Left lung (tissue), 14 donors: ENCODE measurements at places on chromosomes 6 and 20. TPM values are rescaled to one million over a fixed set of nuclear protein-coding genes. Genes with fewer than 3 reads are reported as not detected.
A peak's percentile ranks its signal among the peaks of the same experiment; 100 is the strongest.

The CTCFL gene
- 0.39 TPM for polyA plus RNA-seq

GRCh38 chr6:36659271-36659670, 19.2 kb upstream of the CDKN1A start:
- no peaks in the 10 kb centered on the region for H3K4me1 ChIP-seq
- no peak overlapping the region for H3K27ac ChIP-seq
- no peak for DNase-seq
- H3K36me3 ChIP-seq = no peaks in the 10 kb centered on the region
- H3K4me3 ChIP-seq = no peak overlapping the region

The RHAG gene
- polyA plus RNA-seq = 1.9 TPM

GRCh38 chr6:11653028-11653583, 115.6 kb downstream of the TMEM170B start:
- DNase-seq = no peak
- H3K27ac ChIP-seq = no peak overlapping the region
- H3K4me1 ChIP-seq = peaks cover 28% of the 10 kb centered on the region
- no peaks in the 10 kb centered on the region for H3K27me3 ChIP-seq
- no peak overlapping the region for H3K4me3 ChIP-seq

DNA sequence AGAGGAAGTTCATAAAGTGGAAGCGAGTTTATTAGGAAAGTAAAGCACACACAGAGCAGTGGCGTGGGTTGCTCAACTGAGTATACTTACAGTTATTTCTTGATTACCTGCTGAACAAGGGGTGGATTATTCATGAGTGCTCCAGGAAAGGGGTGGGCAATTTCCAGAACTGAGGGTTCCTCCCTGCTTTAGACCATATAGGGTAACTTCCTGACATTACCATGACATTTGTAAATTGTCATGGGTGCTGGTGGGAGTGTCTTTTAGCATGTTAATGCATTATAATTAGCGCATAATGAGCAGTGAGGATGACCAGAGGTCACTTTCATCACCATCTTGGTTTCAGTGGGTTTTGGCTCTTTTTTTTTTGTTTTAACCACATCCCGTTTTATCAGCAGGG, 29.8 kb downstream of the PDYN start:
- peaks cover 29% of the 10 kb centered on the region for H3K4me1 ChIP-seq
- H3K27me3 ChIP-seq = peaks cover 31% of the 10 kb centered on the region
- no peak for DNase-seq
- no peaks in the 10 kb centered on the region for H3K36me3 ChIP-seq
- H3K27ac ChIP-seq = peak overlapping the region; percentile 84

DNA sequence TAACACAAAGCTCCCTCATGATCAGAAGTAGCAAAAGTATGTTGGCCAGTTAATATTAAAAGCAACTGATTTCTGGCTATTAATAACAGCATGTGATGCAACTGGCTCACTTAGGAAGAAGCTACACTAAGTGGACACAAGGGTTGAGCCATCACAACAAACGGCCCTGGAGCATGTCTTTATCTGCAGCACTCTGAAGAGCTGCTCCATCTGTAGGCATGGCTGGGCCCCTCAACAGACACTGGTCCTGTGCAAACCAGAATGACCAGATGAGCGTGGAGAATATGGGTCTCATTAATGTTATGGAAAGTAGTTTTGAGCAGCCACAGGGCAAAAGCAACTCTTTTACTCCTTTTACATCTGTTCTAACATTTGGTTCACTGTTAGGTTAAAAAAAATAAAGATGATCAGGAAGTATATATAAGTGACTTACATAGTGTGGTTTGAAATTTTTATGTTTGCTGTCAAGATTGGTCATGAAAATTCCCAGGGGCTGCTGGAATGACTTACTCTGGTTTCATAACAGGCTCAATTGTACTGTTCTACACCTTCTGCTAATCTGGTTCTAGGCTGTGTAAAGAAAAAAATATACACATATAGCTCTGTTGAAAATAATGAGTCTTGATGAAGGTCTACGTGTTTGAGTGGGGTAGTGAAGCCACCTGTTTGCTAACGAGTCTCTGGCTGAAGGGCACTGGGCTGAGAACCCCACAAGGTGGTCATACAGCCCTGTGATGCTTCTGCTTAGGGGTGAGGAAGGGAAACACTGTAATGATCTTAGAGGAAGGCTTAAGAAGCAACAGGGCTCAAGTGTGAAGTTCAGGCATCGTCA, 58.1 kb downstream of the INSM1 start:
- H3K4me3 ChIP-seq = no peak overlapping the region
- H3K27ac ChIP-seq = no peak overlapping the region

GRCh38 chr6:31547727-31548543, 527 bp downstream of the NFKBIL1 start:
- no peak for DNase-seq
- H3K36me3 ChIP-seq = no peaks in the 10 kb centered on the region
- H3K4me1 ChIP-seq = peaks cover 9% of the 10 kb centered on the region

- H3K36me3 ChIP-seq = no peaks in the 10 kb centered on the region
- peak within 1 kb of the TSS; percentile 43 for H3K4me3 ChIP-seq
- peaks cover 14% of the 10 kb centered on the region for H3K4me1 ChIP-seq
- H3K27me3 ChIP-seq = no peaks in the 10 kb centered on the region
- H3K27ac ChIP-seq = peak within 1 kb of the TSS; percentile 41
Measured at GRCh38 chr20:6122873-6123648, at the start of gene FERMT1. Gene FERMT1 (minus strand): TSS chr20:6123030. CDS start chr20:6119554, 3,476 bp downstream.

- H3K27ac ChIP-seq = no peak overlapping the region
- H3K4me3 ChIP-seq = no peak overlapping the region
- H3K27me3 ChIP-seq = no peaks in the 10 kb centered on the region
- H3K4me1 ChIP-seq = no peaks in the 10 kb centered on the region
- DNase-seq = no peak
- no peaks in the 10 kb centered on the region for H3K36me3 ChIP-seq
Measured at GRCh38 chr20:51037532-51038115, 14.7 kb upstream of the KCNG1 start.

The ARID1B gene
- polyA plus RNA-seq = 101 TPM

The PTCHD4 gene
- polyA plus RNA-seq = 0.40 TPM

DNA sequence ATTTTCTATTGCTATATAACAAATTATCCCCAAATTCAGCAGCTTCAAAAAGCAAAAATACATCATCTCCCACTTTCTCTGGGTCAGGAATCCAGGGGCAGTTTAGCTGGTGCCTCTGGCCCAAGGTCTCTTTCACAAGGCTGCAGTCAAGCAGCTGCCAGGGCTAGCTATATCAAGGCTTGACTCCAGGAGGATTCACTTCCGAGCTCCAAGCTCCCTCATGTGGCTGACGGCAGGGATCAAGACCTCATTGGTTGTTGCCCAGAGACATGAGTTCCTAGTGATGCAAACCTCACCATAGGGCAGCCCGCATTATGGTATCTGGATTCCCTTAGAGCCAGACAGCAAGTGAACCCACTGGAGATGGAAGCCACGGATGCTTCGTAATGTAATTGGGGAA, 1.3 kb upstream of the VNN1 start:
- H3K4me3 ChIP-seq = no peak overlapping the region
- H3K36me3 ChIP-seq = no peaks in the 10 kb centered on the region
- H3K27me3 ChIP-seq = no peaks in the 10 kb centered on the region
- H3K27ac ChIP-seq = no peak overlapping the region
- no peaks in the 10 kb centered on the region for H3K4me1 ChIP-seq

The FLRT3 gene
- 20.1 TPM for polyA plus RNA-seq

- peaks cover 21% of the 10 kb centered on the region for H3K4me1 ChIP-seq
- H3K27me3 ChIP-seq = no peaks in the 10 kb centered on the region
- no peaks in the 10 kb centered on the region for H3K36me3 ChIP-seq
- H3K27ac ChIP-seq = no peak overlapping the region
Measured at GRCh38 chr6:138594758-138595140, 95.5 kb upstream of the NHSL1 start.

DNA sequence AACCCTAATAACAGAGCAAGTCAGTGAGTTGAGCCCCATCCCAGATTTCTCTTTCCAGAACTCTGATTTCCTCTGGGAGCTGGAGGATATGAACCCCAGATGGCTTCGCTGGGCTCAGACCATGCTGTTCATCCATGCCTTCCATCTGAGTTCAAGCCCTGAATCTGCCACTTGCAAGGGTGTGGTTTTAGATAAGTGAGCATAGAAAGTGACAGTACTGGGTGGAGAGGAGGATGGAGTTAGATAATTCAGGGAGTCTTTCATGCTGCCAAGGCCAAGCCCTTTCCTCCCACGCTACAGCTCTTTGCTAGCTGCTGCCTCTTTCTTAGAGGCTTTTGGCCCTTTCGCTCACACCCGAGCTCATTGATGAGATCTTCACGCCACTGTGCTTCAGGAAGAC, 57.2 kb upstream of the MAFB start:
- no peak overlapping the region for H3K27ac ChIP-seq
- H3K27me3 ChIP-seq = no peaks in the 10 kb centered on the region
- no peaks in the 10 kb centered on the region for H3K36me3 ChIP-seq
- no peak overlapping the region for H3K4me3 ChIP-seq

The LY6G6F gene
- polyA plus RNA-seq = 1.5 TPM

The CCDC170 gene
- polyA plus RNA-seq = 2.5 TPM

GRCh38 chr20:6780433-6781190, 13.1 kb downstream of the BMP2 start:
- H3K36me3 ChIP-seq = peaks cover 10% of the 10 kb centered on the region
- peaks cover 7% of the 10 kb centered on the region for H3K4me1 ChIP-seq
- H3K27ac ChIP-seq = no peak overlapping the region
- DNase-seq = no peak
- no peaks in the 10 kb centered on the region for H3K27me3 ChIP-seq

The GGT7 gene
- 34.4 TPM for polyA plus RNA-seq

DNA sequence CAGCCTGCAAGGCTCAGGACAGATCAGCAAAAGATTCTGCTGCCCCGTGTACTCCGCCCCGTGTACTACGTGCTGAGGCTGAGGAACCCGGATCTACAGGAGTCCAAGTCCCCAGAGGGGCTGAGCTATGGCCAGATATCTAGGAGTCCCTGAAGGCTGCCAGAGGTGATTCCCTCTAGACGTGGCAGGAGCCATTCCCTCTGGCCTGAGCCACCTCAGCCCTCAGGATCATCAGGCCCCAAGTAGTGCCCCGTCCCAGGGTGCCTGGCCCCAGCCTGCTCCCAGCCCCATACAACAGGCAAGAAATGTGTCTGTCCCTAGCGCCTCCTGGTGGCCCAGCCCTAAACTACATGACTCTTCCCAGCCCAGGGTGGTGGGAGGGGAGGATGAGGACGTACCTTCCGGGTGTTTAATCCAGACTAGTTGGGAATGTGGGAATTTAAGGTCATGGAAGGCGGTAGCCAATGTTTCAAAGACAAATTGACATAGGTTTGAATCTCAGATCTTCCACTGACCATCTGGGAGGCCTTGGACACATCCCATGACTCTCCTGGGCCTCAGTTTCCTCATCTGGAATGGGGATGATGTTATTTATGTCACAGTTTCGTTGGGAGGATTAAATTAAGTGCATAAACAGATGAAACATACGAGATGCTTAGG, 49.4 kb upstream of the PTPN1 start:
- H3K4me1 ChIP-seq = peaks cover 55% of the 10 kb centered on the region
- H3K27me3 ChIP-seq = no peaks in the 10 kb centered on the region
- H3K4me3 ChIP-seq = no peak overlapping the region
- peak; percentile 89 for DNase-seq
- peak overlapping the region; percentile 37 for H3K27ac ChIP-seq

The HMGN3 gene
- polyA plus RNA-seq = 257 TPM

The CABLES2 gene
- 16.7 TPM for polyA plus RNA-seq

The ADGRF1 gene
- 0.32 TPM for polyA plus RNA-seq

- no peaks in the 10 kb centered on the region for H3K36me3 ChIP-seq
- H3K4me3 ChIP-seq = no peak overlapping the region
- no peaks in the 10 kb centered on the region for H3K4me1 ChIP-seq
Measured at GRCh38 chr20:60900618-60901017, 351.4 kb upstream of the CDH4 start.

DNA sequence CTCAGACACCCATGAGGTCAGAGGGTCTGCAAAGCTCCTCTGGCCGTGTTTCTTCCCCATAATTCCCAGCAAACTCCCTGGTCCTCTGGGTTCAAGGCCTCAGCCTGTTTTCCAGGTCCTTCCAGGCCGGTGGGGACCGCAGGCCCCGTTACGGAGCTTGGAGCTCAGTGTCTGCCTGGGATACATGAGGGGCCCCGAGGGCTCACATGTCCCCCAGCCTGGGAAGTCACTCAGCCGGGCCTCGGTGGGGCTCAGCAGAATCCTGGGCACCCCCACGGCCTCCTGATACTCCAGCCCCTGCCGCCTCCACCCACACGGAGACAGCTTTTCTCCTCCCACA, 3.4 kb upstream of the SULF2 start:
- H3K4me1 ChIP-seq = peaks cover 4% of the 10 kb centered on the region
- H3K36me3 ChIP-seq = no peaks in the 10 kb centered on the region
- no peak overlapping the region for H3K27ac ChIP-seq
- no peak for DNase-seq

DNA sequence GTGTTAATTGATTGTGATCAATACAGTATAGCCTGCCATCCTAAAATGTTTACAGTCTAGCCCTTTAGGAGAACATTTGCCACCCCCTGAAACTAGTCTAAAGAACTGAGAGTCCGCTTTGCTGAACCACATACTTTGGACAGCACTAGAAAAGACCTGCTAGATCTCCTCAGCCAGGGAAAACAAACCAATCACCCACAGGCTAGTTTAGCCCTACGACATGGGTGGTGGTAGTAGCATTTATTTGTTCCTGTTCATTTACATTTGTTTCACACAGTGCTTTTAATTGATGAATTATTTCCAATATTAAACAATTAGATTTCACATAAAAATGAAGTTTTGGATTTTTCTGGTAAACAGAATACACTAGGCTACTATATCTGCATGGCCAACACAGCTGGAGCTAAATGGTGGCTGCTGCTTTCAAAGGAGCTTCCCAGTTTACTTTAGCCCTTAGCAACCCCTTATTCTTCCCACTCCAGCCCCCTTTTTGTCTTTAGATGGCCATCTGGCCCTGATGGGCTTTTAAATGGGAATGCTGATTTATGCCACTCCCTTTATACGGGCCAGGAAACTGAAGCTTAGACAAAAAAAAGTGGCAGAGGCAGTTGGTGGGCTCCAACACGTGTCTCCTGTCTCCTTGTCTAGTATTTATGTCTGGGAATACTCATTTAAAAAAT, 72.4 kb downstream of the ADGRG6 start:
- H3K36me3 ChIP-seq = no peaks in the 10 kb centered on the region
- H3K27me3 ChIP-seq = no peaks in the 10 kb centered on the region
- H3K27ac ChIP-seq = no peak overlapping the region
- peaks cover 12% of the 10 kb centered on the region for H3K4me1 ChIP-seq

DNA sequence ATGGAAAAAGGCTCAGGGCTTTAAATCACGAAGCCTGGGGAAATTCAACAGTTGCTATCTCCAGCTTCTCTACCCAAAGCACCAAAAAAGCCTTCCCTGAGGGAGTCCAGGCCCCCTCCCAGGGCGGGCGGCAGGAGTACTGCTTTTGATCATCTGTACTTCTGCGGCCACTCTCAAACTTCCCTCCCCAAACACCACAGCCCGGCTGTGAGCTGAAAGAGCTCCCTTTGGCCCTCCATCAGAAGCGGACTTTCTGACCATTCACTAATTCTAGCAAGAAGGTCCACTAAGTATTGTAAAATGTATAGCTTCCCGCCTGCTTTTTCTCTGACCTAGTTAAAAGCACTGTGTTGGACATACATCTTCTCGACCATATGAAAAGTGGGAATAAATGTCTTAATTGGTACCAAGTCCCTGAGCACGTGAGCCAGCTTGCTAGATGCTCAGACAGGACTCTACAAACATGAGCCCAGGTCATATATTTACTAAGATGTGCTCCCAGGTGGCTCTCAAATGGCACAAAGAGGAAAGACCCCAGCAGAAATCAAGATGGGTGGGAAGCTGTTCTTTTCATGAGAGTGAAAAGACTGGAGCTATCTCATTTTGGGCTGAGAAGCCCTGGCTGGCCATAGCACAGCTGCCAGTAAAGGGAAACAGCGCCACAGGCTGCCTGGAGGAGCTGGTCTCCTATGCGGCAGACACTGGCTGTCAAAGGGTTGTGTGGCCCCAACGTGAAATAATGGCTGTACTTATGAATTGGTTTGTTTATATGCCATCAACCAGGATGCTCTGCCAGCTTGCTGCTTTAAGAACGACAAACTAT, 58.6 kb downstream of the GFOD1 start:
- H3K4me3 ChIP-seq = no peak overlapping the region
- no peaks in the 10 kb centered on the region for H3K27me3 ChIP-seq
- H3K27ac ChIP-seq = no peak overlapping the region
- no peaks in the 10 kb centered on the region for H3K36me3 ChIP-seq
